Stimulated activated CD4-positive, alpha-beta T cell treated with anti-CD3 and anti-CD28 coated beads, Interleukin-1b, Interleukin-23, amount 100 ng/mL, for 1 hour (primary cell): ENCODE measurements at places on chromosomes 7 and 10.

DNA sequence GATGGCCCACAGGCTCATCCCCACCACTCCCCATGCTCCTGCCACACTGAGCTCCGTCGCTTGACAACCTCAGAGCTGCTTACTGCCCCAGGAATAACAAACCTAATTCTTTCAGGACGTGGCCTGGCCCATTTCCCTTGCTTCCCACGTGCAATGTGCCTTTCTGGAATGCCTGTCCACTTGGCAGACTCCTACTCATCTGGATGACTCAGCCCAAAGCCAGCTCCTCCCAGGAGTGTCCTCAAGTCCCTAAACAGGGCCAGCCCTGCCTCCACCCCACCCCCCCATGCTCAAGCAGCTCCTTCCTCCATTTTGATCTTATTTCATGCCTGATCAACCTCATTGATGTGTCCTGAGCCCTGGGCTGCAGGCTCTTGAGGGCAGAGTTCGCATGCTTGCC lies 164.9 kb upstream of the RNF32 start:
- DNase-seq: no peak

- no peak for DNase-seq
Measured at GRCh38 chr10:99435986-99436638, 5.7 kb upstream of the GOT1 start.

- no peak for DNase-seq
Measured at GRCh38 chr10:101965075-101965765, 90.8 kb downstream of the ARMH3 start.

DNA sequence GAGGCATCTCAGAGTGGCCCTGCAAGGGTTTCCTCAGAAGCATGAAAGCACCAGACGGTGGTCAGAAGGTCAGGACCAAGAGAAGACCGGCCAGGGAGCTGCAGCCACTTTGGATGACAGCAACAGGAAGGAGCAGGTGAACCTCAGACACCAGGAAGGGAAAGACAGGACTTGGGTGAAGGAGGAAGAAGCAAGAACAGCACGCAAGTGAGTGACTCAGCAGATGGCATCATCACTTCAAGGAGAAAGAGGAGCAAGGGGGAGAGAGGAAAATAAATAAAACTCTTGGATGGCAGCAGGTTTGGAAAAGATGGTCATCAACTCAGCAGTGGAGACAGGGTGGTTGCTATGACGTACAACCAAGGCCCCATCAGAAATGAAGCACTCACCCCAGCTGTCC lies 31.6 kb downstream of the NCAPG2 start:
- DNase-seq: no peak

- no peak for DNase-seq
Measured at GRCh38 chr7:30682212-30683083, at the start of gene CRHR2. Gene CRHR2, minus strand, starts transcription at chr7:30682456. Its CDS starts 176 bp downstream, at chr7:30682280.

- DNase-seq: no peak
Measured at GRCh38 chr7:35657125-35657524, 37.8 kb downstream of the HERPUD2 start.

- DNase-seq: no peak
Measured at GRCh38 chr10:121262774-121263430, 335.3 kb downstream of the FGFR2 start.

- no peak for DNase-seq
Measured at GRCh38 chr7:137933270-137934017, 68.4 kb downstream of the CREB3L2 start.
